Stimulated activated CD8-positive, alpha-beta memory T cell treated with anti-CD3 and anti-CD28 coated beads, Interleukin-2, amount 100 ng/mL, for 1 hour (primary cell): ENCODE measurements at places on chromosomes 2 and 18.

DNA sequence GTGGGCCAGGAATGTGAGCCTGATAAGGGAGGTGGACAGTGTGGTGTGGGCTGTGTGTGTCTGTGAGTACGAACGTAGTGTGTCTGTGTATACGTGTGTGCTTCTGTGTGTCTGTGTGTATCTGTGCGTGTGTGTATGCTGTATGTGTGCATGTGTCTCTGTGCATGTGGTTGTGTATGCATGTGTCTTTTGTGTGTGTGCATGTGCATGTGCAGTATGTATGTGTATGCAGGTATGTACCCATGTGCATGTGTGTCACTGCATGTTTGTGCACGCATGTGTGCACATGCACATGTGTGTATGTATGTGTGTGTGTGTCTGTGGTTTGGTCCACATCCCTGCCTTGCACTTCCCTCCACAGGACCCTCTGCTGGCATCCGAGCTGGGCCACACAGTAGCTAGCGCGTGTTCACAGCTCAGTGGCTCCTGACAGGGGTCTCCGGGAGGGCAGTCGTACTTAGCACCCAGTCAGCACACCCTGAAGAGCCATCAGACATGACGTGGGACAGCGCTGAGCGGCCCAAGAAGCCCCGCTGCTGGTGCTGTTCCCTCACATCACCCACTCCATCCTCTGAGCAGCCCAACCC is 114.3 kb downstream of the CELF4 start:
- DNase-seq, result no peak

- no peak for DNase-seq
Measured at GRCh38 chr2:197165020-197165419, 145.6 kb downstream of the ANKRD44 start.

DNA sequence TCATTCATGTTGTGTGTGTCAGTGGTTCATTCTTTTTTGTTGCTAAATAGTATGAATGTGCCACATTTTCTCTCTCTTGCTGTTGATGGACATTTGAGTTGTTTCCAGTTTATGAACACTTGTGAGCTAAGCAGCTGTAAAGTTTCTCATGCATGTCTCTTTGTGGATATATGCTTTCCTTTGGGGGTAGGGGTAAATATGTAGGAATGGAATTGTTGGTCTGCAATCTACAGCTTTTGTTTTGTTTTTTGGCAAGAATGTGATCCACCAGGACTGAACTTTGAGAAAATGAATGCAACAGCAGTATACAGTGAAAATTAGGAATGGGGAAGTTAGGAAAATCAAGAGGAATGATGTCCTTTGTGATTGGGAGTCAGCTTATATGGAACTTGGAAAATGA is 226.3 kb downstream of the CDCA7 start:
- DNase-seq, result no peak

DNA sequence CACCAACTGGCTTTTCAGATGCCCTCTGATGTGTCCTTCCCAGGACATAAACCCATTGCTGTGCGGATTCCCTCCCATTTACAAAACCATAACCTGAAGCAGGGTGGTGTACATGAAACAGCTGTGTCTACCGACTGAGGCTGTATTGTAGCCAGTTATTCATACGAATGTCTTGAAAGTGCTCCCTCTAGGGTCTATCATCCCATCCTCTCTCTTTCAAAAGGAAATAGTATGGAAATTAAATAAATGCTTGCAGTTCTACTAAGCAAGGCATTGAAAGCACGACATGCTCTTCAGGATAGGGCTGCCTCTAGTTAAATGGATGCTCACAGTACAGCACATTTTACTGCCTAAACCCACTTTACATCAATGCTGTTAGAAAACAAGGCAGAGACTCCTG is 112.2 kb upstream of the PXDN start:
- no peak for DNase-seq

DNA sequence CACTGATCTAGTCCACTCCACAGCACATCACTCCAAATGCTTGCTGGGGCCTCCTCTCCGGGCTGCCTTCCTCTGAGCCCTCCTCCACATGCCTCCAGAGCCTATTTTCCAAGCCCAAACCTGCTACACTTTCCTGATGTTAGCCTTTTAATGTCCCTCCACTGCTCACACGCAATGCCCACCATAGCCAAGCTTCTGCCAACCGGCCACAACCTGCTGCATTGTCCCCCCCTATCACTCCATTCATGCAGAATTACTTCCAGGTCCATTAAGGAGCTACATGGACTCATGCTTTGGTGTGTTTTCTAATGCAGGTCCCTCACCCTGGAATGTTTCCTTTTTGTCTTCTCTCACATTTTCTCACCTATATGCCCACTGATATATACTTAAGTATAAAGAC is 129.3 kb downstream of the MARCHF4 start:
- DNase-seq, result no peak

- no peak for DNase-seq
Measured at GRCh38 chr18:75230163-75231052, 19.8 kb downstream of the TSHZ1 start.

GRCh38 chr2:225771701-225772100 is 372.2 kb downstream of the NYAP2 start:
- no peak for DNase-seq

GRCh38 chr2:223922308-223922707 is 22.8 kb downstream of the WDFY1 start:
- DNase-seq, result no peak

DNA sequence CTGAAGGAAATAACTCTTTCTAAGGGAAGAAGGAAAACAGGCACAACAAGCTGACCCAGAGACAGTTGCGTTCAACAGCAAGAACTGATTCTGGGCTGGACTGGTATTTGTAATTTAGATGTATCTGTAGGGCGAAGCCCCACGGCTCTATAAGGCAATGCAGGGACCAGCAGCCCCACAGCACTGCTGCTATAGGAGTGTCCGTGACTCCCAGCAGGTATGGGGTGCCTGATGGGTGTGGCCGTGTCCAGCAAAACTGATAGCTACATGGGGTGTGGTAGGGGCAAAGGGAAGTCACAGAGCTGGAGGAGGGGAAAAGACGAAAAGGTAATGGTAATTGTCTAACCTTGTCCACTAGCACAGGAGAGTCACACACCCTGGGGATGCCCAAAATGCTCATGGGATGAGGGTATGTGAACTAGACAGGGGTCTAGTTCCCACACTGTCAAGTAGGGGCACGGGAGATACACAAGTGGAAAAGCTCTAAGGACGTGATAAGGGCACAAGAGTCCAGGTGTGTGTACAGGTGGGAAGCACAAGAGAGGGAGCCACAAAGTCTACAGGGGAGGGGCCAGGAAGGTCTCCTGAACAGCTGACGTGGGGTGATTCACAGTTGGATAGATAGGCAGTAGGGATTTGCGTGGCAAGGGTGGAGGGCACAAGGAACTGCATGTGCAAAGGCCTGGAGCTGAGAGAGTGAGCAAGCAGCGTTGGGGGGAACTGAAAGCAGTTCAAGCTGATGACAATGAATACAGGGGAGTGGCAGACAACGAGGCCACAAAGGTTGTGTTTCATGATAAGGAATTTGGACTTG is 48.5 kb upstream of the ASPRV1 start:
- DNase-seq, result no peak

- DNase-seq, result no peak
Measured at GRCh38 chr2:226716126-226716525, 83.5 kb downstream of the IRS1 start.

DNA sequence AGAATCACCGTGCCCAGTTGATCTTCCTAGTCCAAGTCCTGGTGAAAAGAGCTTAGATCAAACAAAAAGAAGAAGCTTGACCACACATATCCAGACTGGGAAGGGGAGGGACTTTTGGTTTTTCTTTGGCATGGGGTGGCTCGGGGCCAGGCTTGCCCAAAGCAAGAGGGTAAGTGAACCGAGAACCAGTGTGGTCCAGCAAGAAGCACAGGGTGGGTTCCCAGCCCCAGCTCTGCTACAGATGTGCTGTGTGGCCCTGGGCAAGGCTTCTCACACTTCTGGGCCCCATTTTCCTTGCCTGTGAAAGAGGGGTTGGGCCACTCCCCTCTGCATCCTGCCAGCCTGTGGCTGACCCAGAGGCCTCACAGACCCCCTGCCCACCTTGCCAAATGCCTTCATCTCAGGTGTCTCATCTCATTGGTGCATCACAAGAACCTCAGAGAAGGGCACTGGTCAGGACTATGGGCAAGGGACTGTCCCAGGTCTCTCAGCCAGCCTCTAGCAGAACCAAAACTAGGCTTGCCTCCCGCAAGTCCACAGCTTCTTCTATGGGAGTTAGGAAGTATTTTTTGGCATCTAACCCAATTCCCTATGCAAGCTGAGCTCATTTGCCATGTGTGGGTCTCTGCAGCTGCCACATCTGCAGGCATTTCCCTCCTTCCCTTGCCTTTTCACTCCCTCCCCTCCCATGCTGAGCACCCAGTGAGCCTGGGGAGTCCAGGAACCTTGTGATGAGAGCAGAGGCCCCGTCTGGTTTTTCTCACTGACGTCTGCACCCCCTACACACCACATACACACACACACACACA is 6.9 kb downstream of the ATP6V1B1 start:
- no peak for DNase-seq

DNA sequence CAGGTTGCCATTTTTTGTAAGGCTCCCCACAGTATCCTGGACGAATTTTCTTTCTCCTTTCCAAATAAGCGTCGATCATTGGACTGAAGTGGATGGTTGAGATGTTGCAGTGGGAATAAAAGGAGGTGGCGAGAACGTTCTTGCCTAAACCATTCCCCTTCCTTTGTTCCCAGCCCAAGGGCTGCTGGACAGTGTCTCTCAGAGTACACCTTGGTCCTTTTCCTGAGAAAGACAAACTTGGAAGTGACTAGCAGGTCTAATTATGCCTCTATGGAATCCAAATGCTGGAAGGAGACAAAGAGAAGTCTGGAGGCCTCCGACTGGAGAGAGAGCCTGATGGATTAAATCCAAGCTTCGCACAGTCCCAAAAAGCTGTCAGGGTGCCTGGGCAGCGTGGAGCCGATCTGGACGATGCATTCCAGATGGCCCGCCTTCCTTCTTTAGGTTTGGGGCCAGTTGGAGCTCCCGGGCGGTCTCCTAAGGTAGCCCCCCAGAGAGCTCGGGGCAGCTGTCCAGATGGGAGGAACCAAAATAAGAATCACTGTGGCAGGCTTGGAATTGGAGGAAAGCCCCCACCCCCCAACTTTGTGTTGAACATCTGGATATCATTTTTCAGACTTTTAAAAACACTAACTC is 186.8 kb downstream of the TMEM247 start:
- no peak for DNase-seq

DNA sequence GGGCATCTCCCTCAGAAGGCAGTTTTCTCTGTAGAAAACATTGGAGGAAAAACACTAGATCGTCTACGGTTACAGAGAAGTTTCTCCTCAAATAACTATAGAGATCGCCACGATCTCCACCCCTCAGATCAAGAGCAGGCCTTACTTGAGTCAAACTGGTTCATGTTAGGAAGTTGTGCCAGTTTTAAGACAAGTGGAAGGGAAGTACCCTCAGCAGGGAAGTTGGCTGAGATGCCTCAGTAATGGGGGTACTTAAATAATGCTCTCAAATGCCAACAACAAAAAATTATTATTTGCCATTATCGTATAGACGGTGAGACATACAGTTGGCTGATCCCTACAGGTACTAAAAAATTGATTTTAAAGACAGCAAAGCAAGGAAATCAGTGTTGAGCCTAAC is 8.2 kb upstream of the SMAD7 start:
- no peak for DNase-seq

DNA sequence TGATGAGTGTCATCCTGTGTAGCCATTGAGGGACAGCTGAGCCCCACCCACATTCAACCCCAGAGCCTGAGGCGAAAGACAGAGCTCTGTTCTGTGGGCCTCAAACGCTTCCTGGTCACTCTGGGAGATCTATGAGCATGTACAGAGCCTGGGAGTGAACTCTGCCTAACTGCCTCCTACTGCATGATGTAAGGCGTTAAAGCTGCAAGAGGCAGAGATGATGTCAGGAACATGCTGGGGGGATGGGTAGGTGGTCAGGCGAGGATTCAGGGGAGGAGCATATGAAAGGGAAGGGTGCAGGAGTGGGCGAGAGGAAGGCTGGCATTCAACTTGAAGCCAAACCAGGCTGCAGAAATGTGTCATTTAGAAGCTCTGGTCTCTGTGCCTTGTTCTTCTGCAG is 181.0 kb downstream of the TFCP2L1 start:
- DNase-seq, result no peak

DNA sequence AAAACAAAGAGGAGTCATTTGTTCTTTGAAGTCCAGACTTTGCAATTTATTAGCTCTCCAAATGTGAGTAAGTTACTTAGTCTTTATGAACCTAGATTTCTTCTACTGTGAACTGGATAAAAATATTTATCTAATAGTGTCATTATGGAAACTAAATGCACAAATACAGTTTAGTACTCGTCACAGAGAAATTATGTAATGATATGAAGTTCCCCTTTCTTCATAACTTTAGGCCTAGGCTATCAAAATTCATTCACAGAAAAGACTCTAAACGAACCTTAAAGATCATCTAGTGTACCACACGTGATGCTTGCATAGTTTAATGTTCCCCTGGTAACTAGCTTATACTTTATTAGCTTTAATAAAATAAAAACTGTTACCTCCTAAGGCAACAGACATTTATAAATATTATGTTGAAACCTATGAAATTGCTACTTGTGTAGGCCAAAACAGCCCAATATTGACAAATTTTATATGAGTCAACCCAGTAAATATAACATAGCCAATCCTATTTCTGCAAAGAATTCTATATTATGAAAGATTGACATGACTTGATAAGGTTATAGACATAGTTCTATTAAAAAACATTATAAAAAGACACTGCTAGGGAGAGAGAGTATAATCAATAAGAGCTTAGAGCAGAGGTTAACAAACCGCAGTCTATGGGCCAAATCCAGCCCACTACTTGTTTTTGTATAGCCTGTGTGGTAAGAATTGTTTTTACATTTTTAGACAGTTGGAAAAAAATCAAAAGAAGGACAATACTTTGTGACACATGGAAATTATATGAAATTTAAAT is 44.9 kb upstream of the ITPRID2 start:
- DNase-seq, result no peak

DNA sequence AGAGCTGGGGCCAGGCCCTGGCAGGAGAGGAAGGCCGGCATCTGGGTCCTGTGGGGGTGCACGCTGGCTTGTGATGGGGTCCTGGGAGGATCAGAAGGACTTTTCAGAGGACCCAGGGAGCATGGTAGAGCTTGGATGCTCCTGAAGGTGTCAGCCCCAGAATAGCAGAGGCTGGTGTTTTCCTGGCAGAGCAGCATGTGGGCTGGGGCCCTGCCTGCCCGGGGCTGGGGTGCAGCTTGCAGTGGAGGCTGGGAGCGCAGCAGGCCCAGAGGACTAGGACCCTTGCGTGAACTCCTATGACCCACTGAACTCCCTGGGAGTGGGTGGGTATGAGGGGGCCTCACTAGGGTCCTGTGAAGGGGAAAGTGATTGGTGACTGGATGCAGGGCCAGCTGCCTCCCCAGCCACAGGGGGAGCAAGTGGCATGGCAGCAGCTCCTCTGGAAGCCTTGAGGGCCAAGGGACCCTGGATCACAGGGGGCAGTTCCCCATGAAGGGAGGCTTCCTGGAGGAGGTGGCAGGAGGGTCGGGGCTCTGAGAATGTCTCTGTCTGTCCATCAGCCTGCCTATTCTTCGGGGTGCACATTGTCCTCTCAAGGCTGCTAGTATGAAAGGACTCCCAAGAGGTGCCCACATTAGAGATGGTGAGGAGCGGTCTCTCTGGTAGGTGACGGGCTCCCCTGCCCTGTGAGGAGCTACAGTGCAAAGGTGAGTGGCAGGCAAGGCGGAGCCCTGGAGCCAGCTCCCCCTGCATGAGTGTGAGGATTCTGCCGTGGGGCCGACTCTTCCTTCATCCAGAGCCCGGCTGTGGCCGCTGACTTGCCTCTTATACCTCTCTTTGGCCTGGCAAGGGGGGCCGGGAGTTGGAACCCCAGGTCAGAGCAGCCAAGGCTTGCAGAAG is 249.0 kb downstream of the DYSF start:
- DNase-seq, result no peak

- no peak for DNase-seq
Measured at GRCh38 chr2:120452945-120453634, 107.2 kb downstream of the INHBB start.

- no peak for DNase-seq
Measured at GRCh38 chr18:78293940-78294541, 685.6 kb upstream of the SALL3 start.
